ENCODE measurements at places on chromosomes 11 and 22.

DNA sequence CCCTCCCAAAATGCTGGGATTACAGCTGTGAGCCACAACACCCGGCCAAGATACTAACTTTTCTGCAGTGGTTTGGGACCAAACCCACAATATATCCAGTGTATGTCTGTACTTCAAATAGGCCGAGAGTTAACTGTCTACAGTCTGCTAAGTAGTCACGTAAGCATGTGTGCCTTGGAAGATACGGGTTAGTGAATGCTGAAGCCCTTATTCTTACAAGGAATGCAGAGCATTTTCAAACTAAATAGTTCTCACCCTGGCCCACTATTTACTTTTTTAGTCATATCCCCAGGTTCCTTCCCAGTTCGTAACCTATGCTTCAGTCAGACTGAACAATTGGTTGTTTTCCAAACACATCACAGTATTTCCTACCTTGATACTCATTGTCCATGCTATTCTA lies 176.0 kb downstream of the WNT11 start:
- no peak for DNase-seq

DNA sequence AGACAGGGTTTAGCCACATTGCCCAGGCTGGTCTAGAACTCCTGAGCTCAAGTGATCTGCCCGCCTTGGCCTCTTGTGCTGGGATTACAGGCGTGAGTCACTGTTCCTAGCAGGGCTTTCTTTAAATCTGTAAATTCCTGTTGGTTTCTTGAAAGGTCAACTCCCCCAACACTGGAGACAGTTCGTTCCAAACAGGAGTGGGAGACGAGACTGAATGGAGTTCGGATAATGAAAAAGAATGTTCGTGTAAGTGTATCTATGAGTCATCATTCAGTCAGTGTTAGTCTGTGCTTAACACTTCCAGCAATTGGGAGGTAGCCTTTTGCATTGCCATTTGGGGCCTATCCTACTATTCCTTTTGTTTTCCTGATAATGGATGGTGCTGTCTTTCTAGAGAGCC lies 10.0 kb upstream of the BACE1-AS start:
- peak; percentile 88 for DNase-seq

GRCh38 chr11:111777094-111778046 lies 11.2 kb upstream of the PPP2R1B start:
- DNase-seq, result peak; percentile 74

GRCh38 chr11:117232092-117232878 lies at the start of gene RNF214:
TSS of gene RNF214 (plus strand) at chr11:117232671. CDS start at chr11:117234273, 1,602 bp downstream.
- peak; percentile 98 for DNase-seq

- DNase-seq, result no peak
Measured at GRCh38 chr11:110530900-110531741, 101.4 kb downstream of the FDX1 start.

GRCh38 chr11:110972640-110973039 lies 260.4 kb upstream of the ARHGAP20 start:
- DNase-seq, result peak; percentile 76

DNA sequence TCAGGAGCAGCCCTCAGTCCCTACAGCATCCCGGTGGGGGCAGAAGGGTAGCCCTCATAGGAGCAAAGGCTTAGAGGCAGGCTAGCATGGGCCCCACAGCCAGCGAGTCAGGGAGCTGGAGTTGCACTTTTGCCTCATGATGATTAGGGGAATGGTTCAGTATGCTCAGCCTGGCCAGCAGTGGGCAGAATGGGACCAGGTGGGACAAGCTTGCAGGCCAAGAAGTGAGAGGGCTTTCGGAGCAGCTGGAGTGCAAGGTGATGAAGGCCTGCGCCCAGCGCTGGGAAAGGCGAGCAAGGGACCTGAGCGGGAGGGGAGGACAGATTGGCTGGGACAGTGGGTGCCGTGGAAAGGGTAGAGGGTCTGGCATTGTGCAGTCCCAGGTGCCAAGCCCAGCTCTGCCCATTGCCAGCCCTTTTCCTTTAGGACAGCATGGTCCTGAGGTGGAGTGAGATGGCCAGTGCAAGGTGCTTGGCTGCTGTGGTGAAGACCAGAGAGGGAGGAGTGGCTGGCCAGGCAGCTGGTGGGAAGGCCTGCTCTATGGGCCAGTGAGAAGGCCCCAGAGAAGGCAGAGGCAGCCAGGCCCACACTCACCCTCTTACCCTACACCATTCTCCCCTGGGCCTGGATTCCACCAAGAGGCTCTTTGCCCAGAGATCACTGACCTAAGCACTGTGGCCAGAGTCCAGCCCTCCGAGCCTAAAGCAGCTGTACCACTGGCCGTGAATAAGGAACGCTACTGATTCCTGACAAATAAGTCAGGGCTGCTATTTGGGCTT lies 47.9 kb upstream of the SUSD2 start:
- no peak for DNase-seq

DNA sequence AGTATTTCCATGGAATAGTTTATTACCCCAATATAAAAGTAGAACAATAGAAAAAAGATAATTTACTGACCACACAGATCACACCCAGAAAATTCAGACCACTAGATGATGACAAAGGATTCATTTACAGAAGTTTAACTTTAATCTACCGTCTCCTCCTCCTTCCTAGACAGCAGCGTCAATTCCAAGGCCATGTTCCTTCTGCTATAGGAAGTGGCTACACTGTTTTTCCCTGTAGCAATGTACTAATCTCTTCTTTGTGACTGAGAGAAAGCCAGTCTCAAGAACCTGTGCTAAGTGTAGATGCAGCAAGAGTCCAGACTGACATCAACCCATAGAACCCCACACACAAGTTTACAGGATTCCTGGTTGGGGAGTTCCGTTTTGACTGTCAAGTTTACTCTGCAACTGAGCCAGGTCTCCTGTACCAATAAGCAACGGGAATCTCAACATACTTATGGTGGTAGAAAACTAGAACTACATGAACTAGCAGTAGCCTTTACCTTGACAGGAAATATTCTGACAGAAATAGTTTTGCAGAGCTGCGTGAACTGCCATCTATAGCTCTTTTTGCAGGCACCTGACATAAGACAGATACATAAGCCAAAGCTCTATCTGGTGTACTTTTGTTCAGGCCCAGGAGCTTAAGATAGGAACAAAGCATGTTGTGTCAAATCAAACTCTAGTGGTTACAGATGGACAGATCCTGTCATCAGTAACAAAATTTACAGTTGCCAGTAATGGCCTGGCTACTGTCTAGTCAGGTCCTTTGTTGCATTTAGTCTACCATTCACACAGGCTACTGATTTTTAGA lies 42.9 kb downstream of the MRTFA start:
- DNase-seq, result no peak

- no peak for DNase-seq
Measured at GRCh38 chr22:23751441-23751996, 607 bp upstream of the ZNF70 start.

DNA sequence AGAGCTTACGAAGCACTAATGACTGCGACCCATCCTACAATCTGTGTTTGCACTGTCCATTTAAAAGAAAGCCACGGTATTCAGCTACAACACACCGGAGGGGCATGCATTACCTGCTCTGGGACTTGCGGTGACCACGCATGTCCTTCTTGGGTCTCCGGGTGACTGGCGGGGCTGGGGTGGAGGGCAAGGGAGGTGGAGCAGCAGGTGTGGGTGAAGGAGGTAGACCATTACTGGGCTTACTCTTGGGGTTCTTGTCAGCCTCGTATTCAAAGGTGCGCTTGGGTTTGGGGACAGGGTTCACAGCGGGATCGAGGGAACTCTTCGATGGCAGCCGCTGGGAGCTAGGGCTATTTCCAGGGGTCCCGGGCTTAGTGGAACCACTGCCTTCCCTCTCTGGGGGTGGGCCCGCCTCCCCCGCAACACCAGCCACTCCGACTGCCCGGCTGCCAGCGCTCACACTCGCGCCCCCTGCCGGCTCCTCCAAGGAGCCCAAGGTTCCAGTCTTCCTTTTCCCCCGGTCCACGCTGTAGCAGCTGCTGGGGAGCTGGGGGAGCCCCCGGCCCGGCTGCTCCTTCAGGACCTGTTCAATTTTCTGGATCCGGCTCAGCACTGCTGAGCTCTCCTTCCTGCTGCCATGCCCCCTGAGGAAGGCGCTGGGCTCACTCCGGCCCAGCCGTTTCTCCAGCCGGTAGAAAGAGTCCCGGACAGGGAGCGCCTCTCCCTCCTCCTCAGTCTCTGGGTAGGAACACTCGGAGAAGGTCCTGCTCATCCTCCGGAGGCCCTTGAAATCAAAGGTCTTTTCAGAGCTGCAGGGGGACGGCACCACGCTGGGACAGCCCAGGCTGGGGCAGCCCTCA lies 47.5 kb downstream of the RPL27A start:
- no peak for DNase-seq

- no peak for DNase-seq
Measured at GRCh38 chr11:13375798-13376197, 87.2 kb downstream of the BTBD10 start.

DNA sequence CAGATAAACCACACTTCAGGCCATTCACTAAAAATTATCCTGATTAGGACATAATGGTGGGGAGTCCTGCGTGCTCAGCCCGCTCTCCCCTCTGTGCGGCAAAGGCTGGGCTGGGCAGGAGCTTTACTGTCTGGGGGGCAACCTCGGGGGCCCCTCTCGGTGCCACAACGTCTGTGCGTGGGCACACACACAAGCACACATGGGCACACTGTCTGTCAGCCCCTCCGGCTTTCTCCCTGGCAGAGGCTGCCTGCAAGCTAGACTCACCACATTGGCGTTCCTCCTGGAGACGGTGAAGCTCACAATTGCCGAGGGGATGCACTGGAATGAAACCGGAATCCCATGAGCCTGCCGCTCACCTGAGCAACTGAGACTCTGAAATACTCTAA lies 5.2 kb downstream of the MLC1 start:
- peak; percentile 7 for DNase-seq

DNA sequence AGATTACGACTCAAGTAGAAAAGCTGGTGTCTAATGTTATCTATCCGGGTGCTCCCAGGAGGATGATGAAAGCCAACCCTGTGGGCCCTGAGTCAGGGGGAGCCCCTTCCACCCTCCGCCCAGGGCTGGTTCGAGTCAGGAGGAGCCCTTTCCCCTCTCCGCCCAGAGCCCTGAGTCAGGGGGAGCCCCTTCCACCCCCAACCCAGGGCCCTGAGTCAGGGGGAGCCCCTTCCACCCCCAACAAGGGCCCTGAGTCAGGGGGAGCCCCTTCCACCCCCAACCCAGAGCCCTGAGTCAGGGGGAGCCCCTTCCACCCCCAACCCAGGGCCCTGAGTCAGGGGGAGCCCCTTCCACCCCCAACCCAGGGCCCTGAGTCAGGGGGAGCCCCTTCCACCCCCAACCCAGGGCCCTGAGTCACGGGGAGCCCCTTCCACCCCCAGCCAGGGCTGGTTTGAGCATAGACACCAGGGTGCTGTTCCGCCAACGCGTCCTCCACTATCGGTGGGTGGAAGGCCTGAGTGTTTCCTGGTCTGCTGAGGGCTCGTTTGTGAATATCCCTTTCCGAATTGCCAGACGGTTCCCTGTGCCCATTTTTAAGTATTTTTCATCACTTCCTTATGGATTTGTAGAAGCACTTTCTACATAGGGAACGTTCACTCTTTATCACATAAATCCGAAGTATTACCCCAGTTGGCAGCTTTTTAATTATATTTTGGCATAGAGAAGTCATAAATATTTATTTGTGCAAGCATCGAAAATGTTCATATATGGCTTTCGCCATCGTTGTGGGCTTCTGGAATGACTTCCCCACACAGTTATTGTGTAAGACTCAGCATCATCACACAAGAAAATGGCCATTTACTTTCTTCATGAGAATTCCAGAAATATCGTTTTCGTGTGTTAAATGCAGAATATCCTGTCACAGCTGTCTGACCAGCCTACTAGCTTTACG lies 380.6 kb downstream of the BRD1 start:
- no peak for DNase-seq

- DNase-seq, result peak; percentile 78
Measured at GRCh38 chr11:111001986-111002611, 243.4 kb upstream of the POU2AF2 start.

GRCh38 chr11:103681855-103682254 lies 354.6 kb upstream of the DDI1 start:
- no peak for DNase-seq

- DNase-seq, result no peak
Measured at GRCh38 chr11:15863411-15863810, 492.9 kb downstream of the SOX6 start.

GRCh38 chr11:120413480-120413879 lies 77.3 kb downstream of the ARHGEF12 start:
- DNase-seq, result peak; percentile 50

DNA sequence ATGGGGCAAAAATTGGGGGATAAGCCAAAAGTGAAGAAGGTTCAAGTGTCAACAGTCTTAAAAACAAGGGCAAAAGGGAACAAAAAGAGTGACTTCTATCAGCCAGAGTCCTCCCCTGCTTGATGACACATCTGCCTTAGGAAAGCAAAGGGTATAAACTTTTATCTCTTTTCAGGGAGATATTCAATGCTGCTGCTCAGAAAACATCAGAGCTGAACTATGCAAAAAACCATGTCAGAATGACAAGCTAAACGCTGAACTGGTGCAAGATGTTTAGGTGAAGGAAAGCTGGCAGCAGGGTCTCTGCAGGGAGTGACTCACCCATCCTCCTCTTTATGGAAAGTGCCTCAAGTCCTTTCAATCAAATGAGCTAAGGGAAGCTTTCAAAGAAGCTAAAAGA lies 24.7 kb downstream of the ALG9 start:
- peak; percentile 29 for DNase-seq

GRCh38 chr11:16785520-16786128 lies 47.2 kb downstream of the C11orf58 start:
- DNase-seq, result peak; percentile 91

DNA sequence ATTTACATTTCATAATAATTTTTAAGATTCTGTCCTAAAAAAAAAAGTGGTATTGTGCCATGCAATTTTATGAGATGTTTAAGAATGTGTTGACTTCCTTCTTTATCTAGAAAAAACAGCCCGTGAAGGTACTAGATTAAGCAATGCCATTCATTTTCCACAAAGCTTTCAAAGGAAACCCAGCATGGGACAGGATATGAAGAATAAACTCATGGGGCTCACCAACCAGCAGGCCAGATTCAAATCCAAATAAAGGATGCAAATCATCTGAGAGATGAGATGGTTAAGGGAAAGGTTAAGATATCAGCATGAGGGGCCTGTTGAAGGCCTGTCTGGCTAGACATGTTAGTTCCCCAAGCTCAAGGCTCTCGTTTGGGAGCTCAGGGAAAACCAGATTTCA lies 199.1 kb downstream of the SWAP70 start:
- DNase-seq, result no peak

Data from AG20443 (cell line).